Naive thymus-derived CD8-positive, alpha-beta T cell (primary cell): ENCODE measurements at places on chromosomes 1 and 21. TPM values are rescaled to one million over a fixed set of nuclear protein-coding genes. Genes with fewer than 3 reads are reported as not detected.

GRCh38 chr1:38210021-38210894 is 163.7 kb upstream of the POU3F1 start:
- no peak for DNase-seq

DNA sequence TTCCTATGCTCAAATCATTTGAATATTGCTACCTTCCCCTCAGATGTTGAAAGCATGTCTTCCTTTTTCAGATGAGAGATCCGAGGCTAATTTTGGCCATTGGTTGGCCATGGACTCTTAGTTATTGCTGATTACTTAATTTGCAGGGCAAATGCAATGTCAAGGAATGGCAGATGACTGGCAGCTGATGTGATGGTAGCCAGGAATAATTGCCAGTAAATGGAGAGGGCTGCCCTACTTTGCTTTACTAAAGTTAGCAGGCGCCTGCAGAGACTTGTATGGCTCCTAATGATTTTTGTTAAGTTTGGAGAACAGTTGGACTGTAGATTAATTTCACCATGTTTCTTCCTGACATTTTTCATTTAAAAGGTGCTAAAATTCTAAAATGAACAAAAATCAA is 128.9 kb downstream of the XCL2 start:
- DNase-seq: no peak

GRCh38 chr1:232238009-232238408 is 391.9 kb downstream of the SIPA1L2 start:
- no peak for DNase-seq

- no peak for DNase-seq
These were observed 23.8 kb downstream of the DENND2D start for GRCh38 chr1:111176678-111177077.

- no peak for DNase-seq
These were observed 35.4 kb upstream of the USP24 start for GRCh38 chr1:55250399-55251075.

The CYP4A11 gene
- total RNA-seq: not detected

The MIA3 gene
- total RNA-seq: 102 TPM

The CTSE gene
- not detected for total RNA-seq
